ENCODE measurements at places on chromosomes 6 and 20.

DNA sequence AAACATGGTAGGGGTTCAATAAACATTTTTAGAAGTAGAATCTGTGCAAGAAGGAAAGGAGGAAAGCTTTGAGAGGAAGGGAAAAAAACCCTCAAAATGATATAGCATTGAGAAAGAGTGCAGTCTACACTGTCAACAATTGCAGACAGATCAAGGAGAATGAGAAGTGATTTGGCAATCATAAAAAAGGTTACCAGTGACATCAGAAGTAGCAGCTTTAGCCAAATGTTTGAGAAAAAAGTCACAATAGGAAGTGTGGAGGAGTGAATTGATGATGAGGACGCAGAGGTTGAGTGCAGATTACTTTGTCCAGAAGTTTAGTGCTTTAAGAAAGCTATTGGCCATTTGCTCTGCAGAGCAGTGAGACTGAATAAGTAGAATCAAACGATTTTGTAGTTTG, 155.0 kb downstream of the GJA1 start:
- no peak for DNase-seq

GRCh38 chr20:54140067-54140466, 33.7 kb downstream of the CYP24A1 start:
- DNase-seq = no peak

GRCh38 chr20:23039885-23040508, 4.9 kb downstream of the SSTR4 start:
- no peak for DNase-seq

DNA sequence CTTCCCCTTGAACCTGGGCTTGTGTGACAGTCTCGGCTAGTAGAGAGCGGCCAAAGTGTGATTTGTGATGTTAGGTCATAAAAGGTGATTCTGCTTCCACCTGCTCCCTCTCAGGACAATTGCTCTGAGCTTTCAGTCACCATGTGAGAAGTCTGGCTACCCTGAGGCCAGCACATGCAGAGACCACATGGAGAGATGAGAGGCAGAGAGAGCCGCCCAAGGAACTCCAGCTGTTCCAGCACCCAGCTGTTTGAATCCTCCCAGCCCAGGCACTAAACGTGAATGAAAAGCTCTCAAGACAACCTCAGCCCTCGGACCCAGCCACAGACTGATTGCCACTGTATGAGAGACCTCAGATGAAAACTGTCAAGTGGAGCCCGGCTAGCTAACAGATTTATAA, 143.4 kb upstream of the EEF1E1 start:
- DNase-seq = no peak

GRCh38 chr6:41422161-41422560, 86.8 kb downstream of the NCR2 start:
- DNase-seq = no peak

- DNase-seq = no peak
These were observed 739 bp downstream of the CTSZ start for GRCh38 chr20:59006167-59006863.

DNA sequence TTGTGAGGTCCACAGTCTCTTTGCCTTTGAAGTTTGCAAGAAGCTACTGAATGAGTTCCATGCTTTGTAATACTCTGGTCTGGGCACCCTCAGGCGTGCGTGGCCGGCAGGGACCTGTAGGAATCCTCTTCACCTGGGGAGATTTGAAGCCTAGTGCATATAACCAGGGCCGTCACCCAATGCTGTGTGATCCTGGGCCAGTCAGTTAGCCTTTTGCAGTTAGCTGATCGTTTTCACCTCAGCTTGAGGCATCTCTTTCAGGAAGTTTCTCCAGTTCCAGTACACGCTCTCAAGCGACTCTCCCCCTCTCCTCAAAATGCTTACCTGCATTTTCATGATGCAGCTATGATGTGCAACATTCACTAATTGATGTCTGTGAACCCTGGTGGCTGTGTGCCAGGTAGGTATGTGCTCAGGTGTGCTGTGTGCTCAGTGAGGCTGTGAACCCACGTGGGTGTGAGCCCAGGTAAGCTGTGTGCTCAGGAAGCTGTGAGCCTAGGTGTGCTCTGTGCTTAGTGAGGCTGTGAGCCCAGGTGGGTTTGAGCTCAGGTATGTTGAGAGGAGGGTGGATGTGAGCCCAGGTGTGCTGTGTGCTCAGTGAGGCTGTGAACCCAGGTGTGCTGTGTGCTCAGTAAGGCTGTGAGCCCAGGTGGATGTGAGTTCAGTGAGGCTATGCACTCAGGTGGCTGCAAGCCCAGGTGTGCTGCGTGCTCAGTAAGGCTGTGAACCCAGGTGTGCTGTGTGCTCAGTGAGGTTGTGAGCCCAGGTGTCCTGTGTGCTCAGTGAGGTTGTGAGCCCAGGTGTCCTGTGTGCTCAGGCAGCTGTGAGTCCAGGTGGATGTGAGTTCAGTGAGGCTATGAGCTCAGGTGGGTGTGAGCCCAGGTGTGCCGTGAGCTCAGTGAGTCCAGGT, 120.4 kb downstream of the PHACTR3 start:
- DNase-seq = no peak

- DNase-seq = no peak
These were observed 464.8 kb upstream of the CDH4 start for GRCh38 chr20:60787276-60787675.

DNA sequence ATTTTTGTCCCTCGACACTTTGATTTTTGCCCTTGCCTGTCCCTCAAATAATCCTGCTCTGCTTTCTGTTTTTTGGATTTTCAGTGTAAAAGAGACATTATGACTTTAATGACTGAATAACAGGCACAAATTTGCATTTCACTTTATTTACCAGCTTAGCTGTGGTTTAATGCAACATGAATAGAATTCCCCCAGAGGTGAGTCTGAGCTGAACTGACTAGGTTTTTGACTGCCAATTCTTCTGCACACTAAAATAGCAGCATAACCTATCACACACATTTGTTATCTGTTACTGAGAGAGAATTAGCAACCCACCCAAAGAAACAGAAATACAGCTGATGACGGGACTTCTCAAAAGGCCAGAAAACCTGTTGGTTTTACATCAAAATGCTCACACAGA, 3.9 kb upstream of the RBM24 start:
- DNase-seq = no peak

GRCh38 chr6:114081730-114082129, 110.8 kb upstream of the HDAC2 start:
- no peak for DNase-seq

DNA sequence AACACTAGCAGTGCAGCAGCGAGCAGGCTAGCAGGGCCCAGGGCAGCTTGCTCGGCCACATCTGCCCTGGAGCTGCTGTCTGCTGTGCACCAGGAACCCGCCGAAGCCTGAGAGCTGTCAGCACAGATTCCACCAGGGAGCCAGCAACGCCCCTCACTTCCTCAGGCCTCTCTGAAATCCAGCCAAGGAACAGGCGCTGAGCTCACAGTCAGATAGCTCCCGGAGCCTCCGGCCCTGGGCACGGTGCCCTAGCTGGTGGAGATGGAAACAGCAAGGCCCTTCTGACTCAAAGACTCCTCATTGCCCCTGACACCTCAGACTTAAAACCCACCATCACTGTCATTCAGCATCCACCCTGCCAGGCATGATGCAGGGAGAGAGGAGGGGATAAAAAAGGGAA, 839.4 kb downstream of the MAFB start:
- peak; percentile 96 for DNase-seq

DNA sequence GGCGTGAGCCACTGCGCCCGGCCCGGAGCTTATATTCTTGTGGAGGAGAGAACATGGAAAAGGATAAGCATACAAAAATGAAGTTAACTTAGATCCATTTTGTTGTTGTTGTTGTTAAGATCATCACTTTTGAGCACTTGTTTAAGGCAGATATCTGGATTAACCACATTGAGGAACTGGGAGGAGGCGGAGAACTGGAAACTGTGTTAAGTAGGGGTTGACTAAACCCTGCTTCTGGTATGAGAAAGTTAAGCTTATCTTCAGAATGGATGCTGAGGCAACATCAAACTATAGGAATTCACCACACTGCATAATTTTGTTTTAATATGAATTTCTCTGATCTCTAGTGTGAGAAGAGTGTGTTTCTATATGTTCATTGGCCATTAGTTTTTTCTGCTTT, 57.6 kb downstream of the GCNT2 start:
- no peak for DNase-seq

DNA sequence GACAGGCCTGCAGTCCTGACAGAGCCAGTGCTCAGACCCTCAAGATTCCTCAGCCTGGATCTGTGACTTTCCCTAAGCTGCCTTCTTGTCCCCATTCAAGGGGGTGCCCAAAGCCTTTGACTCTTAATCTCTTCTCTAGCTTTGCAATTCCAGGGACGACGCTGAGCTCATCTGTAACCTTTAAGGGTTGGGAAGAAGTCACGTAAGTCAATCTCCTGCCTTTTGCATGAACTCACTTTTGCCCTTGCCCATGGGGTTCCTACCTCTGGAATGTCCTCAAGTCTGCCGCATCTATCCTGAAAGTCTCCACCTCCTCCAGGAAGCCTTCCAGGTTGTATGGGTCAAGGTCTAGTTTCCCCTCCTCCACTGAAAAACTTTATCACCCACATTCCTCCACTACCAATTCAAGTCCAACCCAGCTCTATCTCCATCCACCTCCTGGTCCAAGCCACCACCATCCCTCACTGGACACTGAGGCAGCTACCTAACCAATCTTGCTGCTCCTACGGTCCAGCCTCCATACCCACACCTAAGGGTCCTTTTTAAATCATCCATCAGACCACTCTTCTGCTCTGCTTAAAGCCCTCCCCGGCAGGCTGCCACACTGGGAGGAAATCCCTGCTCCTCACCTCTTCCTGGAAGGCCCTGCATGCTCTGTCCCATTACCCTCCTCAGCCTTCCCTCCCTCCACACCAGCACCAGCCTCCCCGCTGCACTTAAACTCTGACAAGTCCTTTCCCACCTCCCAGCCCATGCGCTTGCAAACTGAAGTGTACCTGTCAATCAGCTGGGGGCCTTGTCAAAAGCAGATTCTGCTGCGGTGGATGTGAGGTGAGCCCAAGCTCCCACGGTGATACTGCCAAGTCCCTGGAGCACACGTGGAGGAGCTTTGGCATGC, 29.7 kb downstream of the PREX1 start:
- DNase-seq = no peak
